ENCODE measurements at places on chromosomes 7 and 10. TPM values are rescaled to one million over a fixed set of nuclear protein-coding genes. Genes with fewer than 3 reads are reported as not detected.

GRCh38 chr7:92932450-92932849 is 96.1 kb upstream of the CDK6 start:
- no peaks in the 10 kb centered on the region for H3K36me3 ChIP-seq
- H3K27me3 ChIP-seq = no peaks in the 10 kb centered on the region
- H3K4me1 ChIP-seq = no peaks in the 10 kb centered on the region
- H3K27ac ChIP-seq = no peak overlapping the region
- no peak overlapping the region for H3K4me3 ChIP-seq
- no peak for DNase-seq

DNA sequence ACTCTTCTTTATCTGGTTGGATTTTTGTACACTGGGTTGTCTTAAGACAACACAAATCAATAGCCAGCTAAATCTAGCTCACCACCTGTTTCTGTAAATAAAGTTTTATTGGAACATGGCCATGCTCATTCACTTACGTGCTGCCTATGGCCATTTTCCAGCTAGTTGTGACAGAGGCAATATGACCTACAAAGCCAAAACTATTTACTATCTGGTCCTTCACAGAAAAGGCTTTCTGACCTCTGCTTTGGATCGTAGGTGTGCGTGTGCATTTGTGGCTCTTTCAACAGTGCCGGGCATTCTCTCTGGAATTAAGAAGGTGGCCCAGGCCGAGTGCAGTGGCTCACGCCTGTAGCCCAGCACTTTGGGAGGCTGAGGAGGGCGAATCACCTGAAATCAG is 45.5 kb downstream of the NRAP start:
- H3K4me3 ChIP-seq = no peak overlapping the region
- H3K4me1 ChIP-seq = no peaks in the 10 kb centered on the region
- H3K27me3 ChIP-seq = peaks cover 12% of the 10 kb centered on the region

DNA sequence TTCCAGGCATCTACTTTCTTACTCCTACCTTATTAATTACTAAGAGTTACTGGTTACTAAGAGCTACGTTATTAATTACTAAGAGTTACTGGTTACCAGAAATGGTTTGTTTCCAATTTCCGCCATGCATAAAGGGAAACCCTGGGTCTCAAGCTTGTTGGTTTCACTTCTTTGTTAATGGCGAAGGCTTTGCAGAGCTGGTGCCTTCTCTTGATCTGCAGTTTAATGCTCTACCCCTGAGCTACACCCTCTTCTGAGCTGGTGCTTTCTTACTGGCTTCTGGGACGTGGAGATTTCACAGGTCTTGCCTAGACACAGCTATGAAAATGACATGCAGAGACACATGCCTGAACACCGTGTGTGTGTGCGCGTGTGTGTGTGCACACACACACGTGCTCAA is 560 bp downstream of the CPA4 start:
- peaks cover 7% of the 10 kb centered on the region for H3K4me1 ChIP-seq
- peak overlapping the region; percentile 56 for H3K27ac ChIP-seq
- DNase-seq = no peak
- H3K27me3 ChIP-seq = no peaks in the 10 kb centered on the region
- no peaks in the 10 kb centered on the region for H3K36me3 ChIP-seq
- H3K4me3 ChIP-seq = peak overlapping the region; percentile 42

DNA sequence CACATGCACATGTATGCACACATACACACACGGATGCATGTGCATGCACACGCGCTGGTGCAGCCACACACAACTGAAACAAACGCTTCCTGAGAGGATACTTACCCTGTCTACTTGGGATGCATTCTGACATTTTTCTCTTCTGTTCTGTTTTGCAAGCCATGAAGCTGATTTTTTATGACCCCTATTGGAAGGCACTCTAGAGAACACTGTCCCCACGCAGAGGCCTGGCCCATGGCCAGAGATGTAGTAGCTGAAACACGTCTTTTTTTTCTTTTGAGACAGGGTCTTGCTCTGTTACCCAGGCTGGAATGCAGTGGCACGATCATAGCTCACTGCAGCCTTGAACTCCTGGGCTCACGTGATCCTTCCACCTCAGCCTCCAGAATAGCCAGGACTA is 47.9 kb downstream of the VWA2 start:
- H3K27me3 ChIP-seq = no peaks in the 10 kb centered on the region
- no peaks in the 10 kb centered on the region for H3K36me3 ChIP-seq
- H3K4me3 ChIP-seq = no peak overlapping the region
- H3K4me1 ChIP-seq = peaks cover 7% of the 10 kb centered on the region

GRCh38 chr7:106127984-106128780 is 16.1 kb upstream of the SYPL1 start:
- H3K4me1 ChIP-seq = no peaks in the 10 kb centered on the region
- H3K27ac ChIP-seq = no peak overlapping the region
- no peak for DNase-seq
- H3K4me3 ChIP-seq = no peak overlapping the region

GRCh38 chr7:23020742-23021401 is 6.9 kb upstream of the HYCC1 start:
- H3K27me3 ChIP-seq = peaks cover 22% of the 10 kb centered on the region
- no peaks in the 10 kb centered on the region for H3K4me1 ChIP-seq
- H3K4me3 ChIP-seq = no peak overlapping the region
- H3K27ac ChIP-seq = no peak overlapping the region
- no peaks in the 10 kb centered on the region for H3K36me3 ChIP-seq

Gene TMEM236
- not detected for polyA plus RNA-seq

Gene ELOVL3
- polyA plus RNA-seq = 0.25 TPM

Gene GBX1
- not detected for polyA plus RNA-seq

Gene CPA4
- 243 TPM for polyA plus RNA-seq

Gene ZNF783
- polyA plus RNA-seq = 12.5 TPM
